ENCODE measurements at places on chromosomes 13 and 19.

DNA sequence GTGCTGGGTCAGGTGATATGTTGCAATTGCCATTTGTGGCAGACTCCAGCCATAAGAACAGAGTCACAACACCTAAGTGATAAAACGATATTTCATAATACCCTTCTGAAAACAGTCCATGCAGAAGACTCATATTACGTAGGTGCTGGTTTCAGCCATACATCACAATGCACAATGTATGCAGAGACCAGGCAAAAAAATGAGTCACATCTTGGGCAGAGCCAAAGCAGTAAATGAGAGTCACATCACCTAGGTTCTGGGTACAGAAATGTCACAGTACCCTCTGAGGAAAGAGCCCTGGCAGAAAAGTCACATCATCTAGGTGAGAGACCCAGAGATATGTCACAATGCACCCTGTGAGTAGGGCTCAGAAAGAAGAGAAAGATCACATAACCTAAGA lies 125.2 kb upstream of the ZNF91 start:
- no peak for DNase-seq

DNA sequence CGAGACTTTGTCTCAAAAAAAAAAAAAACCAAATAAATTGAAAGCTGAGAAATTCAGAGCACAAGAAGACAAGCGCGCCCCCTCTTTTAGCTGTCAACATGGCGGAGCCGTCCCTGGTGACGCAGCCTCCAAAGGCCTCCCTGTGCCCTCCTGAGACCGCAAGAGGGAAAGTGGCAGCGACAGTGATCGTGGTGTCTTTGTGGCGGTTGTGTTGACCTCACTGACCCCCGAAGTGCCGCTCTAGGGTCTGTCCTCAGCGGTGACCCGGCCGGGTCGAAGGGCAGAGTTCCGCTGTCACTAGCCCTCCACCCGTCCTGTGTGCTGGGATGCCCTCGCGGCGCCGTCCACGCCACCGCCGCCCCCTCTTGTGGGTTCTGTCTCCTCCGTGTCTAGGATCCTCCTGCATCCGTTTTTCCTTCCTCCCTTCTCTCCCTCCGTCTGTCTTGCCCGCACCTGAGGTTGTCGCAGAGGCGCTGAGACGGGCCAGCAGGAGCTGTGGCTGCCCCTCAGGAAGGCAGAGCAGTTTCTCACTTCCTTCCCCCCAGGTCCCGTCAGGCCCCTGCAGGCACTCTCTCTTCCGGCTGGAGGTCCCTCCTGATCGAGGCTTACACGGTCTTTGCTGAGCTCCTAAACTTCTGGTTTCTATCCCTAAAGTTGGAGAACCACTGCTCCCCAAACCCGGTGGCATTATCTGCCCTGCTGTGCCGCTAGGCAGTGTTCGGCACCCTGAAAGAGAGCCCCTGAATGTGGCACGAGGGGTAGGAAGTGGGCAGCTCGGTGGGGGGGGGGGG lies 7.2 kb downstream of the UHRF1 start:
- DNase-seq: no peak

DNA sequence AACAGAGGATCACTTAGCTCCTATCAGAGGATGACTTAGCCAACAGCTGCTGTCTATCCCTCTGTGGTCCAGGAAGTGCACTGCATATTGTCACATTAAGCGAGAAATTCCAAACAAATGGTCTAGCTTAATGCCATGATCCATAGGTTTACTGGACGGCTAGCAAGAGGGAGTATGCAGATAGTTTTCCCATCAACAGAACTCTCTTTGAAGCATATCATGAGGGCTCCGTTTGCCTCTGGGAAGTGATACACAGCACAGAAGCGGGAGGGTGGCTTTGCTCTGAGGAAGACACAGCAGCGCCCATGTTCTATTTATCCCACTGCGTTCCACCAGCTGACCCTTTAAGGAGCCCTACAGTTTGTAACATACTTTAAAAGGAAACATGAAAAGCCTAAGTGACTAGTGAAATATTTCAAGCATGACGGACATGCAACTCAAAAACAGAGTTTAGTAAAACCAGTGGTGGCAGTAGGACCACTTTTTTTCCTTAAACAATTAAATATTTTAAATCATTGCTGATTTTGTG lies 52.7 kb downstream of the COL4A1 start:
- no peak for DNase-seq

GRCh38 chr19:21439201-21439751 lies 42.3 kb downstream of the ZNF493 start:
- no peak for DNase-seq

DNA sequence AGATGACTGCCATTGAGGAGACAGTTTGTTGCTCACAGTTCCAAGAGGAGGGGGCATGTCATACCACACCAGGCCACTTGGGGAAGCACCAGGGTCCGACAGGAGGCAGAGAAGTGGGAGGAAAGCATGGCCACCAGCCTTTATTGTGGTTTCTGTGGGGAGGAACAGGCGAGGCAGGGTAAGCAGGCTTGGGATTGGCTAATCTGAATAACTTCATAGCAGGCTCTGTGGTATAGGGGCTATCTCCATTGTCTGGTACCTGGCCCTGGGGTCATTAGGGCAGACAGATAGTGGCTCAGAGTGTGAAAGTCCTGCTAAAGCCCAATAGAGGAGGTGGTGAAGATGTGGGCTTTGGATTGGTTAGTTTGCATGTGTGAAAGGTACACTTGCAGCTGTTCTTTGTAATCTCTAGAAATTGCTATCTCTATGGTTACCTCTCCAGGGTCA lies 35.5 kb downstream of the CBY2 start:
- no peak for DNase-seq

DNA sequence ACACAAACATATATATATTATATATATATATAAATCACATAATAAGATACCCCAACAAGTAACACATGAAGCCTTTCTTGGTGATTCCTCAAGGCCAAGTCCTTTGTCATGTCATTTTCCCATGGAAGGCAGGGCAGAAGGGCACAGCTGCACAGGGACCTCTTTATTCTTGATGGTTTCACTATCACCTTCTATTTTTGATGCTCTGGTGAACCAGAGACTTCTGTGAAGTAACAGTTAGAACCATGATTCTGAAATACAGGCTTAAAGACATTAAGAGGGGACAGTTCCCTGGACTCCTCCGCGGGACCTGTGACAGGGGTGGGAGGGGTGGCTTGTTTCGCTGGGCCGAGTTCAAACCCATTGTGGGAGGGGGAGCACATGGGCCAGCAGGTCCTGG lies 104.0 kb downstream of the DGKH start:
- no peak for DNase-seq

GRCh38 chr19:1825909-1826556 lies 14.0 kb upstream of the ATP8B3 start:
- DNase-seq: peak; percentile 40

DNA sequence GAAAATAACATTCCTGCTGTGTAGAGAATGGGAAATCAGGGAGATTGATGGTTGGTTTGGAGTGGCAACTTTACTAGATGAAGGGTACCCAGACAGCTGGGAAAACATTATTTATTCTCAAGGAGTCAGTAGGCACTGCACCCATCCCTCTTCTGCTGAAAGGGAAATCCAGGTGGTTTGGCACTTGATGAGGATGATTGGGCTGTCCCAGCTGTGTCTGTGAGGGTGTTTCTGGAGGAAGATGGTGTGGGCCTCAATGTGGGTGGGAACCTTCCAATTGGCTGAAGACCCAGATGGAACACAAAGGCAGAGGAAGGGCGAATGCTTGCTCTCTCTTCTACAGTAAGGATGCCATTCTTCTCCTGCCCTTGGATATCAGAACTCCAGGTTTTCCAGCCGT lies 10.4 kb upstream of the SACS start:
- DNase-seq: no peak

- no peak for DNase-seq
These were observed 117.6 kb downstream of the DNAJC15 start for GRCh38 chr13:43140985-43141384.

- no peak for DNase-seq
These were observed 37.1 kb downstream of the ZNF146 start for GRCh38 chr19:36252047-36252446.

DNA sequence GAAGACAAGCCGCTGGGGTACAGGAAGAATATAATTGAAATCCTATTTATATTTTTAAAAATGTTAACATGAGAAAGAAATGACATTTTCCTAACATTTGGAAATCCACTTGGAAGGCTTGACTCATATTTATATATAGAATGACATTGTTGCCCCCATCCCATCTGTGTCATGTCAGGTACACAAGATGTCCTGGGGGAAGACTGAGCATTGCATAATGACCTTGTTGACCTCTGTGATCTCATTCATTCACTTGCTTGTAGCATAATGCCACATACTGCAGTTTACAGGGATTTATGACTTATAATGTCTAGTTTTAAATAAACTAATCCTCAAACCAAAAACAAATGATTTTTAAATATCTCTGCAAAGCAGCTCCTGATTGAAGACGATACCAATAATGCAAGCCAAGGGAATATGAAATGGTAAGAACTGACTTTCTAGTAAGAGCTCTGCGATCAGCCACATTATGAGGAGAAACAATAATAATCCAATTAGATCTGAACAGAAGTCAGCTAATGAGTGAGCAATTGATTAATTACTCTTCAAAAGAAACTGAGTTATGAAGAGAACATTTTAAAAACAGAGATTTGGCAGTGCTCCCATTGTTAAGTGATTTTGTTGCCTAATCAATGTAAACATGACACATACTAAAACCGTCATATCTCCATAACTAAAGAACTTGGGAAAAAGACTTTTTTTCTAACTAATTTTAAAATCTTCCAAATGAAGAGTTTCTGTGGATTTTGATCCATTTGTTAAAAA lies 21.2 kb upstream of the VWA8 start:
- DNase-seq: no peak

DNA sequence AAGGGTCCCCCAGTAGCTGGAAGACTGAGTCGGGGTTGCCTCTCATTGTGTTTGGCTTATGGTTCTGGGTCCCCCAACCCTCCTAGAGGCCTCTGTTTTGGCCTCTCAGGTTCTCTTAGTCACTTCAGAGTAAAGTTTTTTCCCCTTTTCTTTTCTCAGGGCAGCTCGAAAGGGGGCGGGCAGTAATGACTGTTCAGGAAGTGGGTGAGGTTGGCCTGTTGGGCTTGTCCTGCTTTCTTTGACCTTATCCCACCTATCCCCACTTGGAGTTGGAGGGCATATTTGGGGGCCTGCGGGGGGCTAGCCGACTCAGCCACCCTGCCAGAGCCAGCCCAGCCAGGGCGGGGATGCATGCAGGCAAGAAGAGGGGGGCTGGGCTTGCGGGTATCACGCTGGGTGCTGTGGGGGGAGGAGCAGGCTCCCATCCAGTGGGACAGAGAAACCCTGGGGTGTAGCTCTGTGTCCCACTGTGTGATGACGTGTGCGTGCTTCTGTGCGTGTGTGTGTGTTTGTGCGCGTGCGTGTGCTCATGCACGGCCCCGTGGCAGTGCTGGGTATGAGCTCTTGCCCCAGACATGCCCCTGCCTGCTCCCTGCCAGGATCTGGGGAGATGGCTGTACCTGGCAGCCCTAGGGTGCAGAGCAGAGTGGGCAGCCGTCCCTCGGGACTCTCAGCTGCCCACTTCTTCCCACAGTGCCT lies 1.4 kb downstream of the CIC start:
- no peak for DNase-seq

GRCh38 chr13:21133077-21133476 lies 43.3 kb downstream of the SKA3 start:
- DNase-seq: no peak

DNA sequence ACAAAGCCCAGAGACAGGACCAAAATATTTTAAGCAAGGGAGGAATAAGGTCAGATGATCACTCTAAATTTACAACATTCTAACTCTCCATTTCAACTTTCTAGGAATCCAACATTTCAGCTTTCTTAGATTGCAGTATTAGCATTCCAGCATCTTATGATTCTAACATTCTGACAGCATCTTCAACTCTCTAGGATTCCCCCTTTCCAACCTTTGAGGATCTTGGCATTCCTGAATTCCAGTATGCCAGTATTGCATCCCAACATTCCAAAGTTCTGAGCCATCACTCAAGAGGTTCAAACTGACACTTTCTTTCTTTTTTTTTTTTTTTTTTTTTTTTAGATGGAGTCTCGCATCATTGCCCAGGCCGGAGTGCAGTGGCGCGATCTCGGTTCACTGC lies 13.8 kb downstream of the TGFB1 start:
- no peak for DNase-seq

GRCh38 chr13:63128716-63129115 lies 1713.1 kb upstream of the PCDH20 start:
- DNase-seq: no peak

DNA sequence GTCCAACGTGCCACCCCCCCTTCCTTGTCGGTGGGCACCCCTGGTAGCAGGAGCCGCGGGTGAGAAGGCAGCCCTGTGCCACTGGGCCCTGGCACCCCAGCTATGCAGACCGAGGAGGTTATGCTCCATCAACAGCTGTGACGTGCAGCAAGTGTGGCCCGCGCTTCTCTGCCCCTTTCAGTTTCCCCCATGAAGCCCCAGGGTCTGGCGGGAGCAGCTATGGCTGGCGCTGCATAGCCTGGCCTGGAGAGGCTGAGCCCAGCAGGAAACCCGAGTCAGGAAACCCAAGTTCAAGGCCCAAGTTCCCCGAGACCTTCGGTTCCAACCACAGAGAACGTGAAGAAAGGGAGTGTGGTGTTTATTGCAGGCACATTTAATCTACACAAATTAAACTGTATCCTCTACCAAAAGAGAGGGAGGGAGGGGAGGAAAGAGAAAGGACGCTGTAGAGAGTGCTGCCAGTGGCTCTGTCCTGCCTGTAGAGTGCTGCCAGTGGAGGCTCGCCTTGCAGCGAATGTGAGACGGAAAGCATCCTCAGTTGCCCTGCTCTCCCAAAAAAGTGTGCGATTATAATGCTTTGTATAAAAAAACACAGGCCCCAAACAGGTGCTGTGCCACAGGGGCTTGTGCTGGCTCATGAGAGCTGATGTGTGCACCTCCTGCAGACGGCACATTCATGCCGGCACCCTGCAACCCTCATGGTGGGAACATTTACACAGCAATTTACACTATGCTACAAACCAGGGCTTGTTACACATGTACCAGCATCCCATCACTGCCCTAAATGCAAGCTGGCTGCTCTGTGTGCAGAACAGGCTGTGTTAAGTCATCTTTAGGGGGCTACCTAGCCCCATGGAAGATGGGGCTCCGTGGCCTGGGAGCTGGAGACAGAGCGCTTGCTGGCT lies 16.3 kb downstream of the POP4 start:
- DNase-seq: no peak

DNA sequence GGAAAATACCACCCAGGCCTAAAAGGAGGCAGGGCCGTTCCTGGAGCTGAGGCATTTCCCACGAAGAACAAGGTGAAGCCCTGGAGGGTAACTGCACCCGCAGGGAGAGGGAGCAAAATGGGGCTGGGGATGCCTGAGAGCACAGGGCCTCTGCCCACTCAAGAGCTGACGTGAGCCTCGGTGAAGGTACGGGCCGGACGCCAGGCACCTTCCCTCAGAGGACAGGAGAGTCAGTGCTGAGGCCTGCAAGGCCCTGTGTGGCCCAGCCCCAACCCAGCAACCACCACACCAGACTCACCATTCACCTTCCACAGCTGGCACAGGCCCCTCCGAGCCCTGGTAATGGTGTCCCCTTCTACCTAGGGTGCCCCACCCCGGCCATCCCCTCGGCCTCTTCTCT lies 36.3 kb downstream of the DNMT1 start:
- DNase-seq: no peak

GRCh38 chr13:64529874-64530485 lies 2700.2 kb downstream of the PCDH9 start:
- no peak for DNase-seq
